ENCODE measurements at places on chromosomes 1 and 21. TPM values are rescaled to one million over a fixed set of nuclear protein-coding genes. Genes with fewer than 3 reads are reported as not detected.

HES3 gene
- total RNA-seq = not detected

OR2T29 gene
- not detected for total RNA-seq

RNU1-2 gene
- under 0.01 TPM for total RNA-seq

UTS2 gene
- not detected for total RNA-seq

MROH9 gene
- total RNA-seq = not detected

SPRR2E gene
- total RNA-seq = not detected

S100A7A gene
- total RNA-seq = not detected

KCNK1 gene
- not detected for total RNA-seq

FPGT gene
- 19.7 TPM for total RNA-seq

NPR1 gene
- total RNA-seq = 3.7 TPM

GUCA2B gene
- total RNA-seq = not detected

PACC1 gene
- 12.9 TPM for total RNA-seq

SYT6 gene
- total RNA-seq = not detected

CD101 gene
- 0.07 TPM for total RNA-seq

TMEM222 gene
- total RNA-seq = 23.9 TPM

TNFSF4 gene
- 33.5 TPM for total RNA-seq
